ENCODE measurements at places on chromosomes 7 and 10.

- DNase-seq, result no peak
Measured at GRCh38 chr10:10623958-10624566, 393.6 kb upstream of the CELF2 start.

DNA sequence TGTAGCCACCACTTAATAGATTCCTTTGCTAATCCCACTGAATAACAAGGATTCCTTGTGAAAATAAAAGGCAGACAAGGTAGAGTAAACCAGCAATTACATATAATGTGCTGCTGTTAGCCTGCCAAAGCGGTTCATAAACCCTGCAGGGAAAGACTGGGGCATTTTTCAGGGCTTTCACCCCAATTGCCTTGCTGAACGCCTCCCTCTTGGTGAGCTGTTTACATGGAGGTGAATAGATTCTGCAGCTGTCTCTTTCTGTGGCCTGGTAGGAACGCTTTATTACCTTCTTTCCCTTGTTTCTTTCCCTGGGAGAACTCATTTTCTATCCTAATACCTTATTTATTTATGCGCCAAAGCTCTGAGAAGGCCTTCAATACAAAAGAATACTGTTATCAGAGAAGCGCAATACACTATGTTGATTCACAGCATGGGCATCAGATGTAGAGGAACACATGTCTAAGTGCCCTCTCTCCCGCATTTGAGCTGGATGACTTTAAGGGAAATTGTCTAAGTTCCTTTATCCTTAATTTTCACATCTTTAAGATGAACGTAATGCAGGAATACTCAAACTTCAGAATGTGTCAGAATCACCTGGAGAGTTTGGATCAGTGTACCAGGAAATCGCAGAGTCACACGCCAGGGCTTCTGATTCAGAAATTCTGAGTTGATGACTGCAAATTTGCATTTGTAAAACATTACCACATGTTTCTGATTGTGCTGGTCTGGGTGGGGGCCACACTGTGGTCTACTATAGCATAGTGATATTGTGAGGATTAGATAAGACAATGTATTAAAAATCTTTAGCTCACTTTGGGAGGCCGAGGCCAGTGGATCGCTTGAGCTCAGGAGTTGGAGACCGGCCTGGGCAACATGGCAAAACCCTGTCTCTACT lies 1203.8 kb downstream of the SORCS3 start:
- DNase-seq, result no peak

- DNase-seq, result no peak
Measured at GRCh38 chr7:157834501-157835163, 497.8 kb downstream of the DNAJB6 start.

GRCh38 chr10:42551582-42552187 lies 86.7 kb downstream of the ZNF33B start:
- DNase-seq, result no peak
